ENCODE measurements at places on chromosomes 1 and 21. TPM values are rescaled to one million over a fixed set of nuclear protein-coding genes. Genes with fewer than 3 reads are reported as not detected.

The EFNA1 gene
- 1.6 TPM for polyA plus RNA-seq

The ARHGEF19 gene
- 17.2 TPM for polyA plus RNA-seq

The ADAM30 gene
- polyA plus RNA-seq, result not detected

The ZSWIM5 gene
- polyA plus RNA-seq, result 0.03 TPM

The NLRP3 gene
- polyA plus RNA-seq, result 0.03 TPM

The HTR6 gene
- polyA plus RNA-seq, result not detected

The TRABD2B gene
- not detected for polyA plus RNA-seq

The DPH5 gene
- 34.9 TPM for polyA plus RNA-seq

The CD101 gene
- not detected for polyA plus RNA-seq

Measured in IMR-90 (cell line).